Hypothalamus (tissue), 51 donors: ENCODE measurements at places on chromosomes 1 and 21.

DNA sequence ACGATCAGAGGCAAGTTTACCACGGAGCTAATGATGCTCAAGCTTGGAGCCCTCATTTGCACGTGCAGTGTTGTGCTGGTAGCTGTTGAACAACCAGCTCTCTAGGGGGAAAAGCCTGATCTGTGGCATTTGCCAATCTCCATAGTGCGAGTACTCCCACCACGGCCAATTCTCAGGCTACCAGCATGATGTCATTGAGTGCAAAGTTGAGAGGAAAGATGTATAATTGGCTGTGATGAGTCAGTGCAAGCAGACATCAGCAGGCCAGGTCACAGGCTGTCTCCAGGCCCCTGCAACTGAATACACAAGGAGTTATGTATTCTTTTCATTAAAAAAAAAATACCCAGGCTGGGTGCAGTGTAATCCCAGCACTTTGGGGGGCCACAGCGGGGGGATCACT lies 233.1 kb upstream of the VAMP3 start:
- no peak for DNase-seq

GRCh38 chr1:181324797-181325616 lies 158.3 kb upstream of the CACNA1E start:
- DNase-seq, result no peak

DNA sequence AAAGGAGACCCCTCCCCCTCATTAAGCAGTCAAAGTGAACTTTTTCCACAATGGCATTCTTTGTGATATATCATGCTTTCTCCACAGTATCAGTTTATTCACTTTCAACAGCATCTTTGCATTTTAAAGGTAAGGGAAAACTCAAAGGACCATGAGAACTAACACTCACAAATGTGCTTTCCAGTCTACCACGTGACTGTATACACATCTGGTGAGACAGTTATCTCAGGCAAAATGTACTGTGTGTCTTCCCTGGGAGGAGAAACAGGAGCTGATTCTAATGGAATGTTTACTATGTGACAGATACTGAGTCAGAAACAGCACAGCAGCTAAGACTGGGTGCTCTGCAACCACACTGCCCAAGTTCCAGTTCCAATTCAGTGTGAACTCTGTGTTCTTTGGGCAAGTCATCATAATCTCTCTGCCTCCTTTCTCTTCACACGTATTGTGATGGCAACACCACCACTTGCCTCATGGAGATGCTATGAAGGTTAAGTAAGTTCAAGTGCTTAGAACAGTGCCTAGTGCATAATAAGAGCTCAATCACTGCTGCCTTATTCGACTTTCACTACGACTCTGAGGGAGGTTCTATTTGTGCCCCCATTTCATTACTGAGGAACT lies 79.0 kb downstream of the SLC45A1 start:
- DNase-seq, result no peak

DNA sequence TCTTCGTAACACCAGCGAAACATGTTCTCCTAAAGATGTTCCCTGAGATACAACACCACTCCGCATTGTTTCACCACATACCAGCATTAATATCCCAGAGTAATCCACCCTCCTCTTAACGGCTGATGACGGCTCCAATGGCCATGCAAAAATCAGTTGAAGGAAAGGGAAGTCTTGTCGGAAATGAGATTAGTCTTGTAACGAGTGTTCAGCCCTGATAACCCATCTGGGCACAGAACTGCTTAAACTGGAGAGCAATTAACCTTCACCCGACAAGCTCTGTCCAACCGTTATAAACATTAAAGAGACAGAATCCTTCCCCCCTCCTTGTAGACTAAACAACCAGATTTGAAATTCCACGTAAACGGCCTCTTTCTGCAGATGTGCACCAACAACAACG lies 21.9 kb downstream of the ERG start:
- DNase-seq, result no peak

- DNase-seq, result no peak
Observed at GRCh38 chr1:229229137-229229720, 41.7 kb upstream of the RAB4A start.

DNA sequence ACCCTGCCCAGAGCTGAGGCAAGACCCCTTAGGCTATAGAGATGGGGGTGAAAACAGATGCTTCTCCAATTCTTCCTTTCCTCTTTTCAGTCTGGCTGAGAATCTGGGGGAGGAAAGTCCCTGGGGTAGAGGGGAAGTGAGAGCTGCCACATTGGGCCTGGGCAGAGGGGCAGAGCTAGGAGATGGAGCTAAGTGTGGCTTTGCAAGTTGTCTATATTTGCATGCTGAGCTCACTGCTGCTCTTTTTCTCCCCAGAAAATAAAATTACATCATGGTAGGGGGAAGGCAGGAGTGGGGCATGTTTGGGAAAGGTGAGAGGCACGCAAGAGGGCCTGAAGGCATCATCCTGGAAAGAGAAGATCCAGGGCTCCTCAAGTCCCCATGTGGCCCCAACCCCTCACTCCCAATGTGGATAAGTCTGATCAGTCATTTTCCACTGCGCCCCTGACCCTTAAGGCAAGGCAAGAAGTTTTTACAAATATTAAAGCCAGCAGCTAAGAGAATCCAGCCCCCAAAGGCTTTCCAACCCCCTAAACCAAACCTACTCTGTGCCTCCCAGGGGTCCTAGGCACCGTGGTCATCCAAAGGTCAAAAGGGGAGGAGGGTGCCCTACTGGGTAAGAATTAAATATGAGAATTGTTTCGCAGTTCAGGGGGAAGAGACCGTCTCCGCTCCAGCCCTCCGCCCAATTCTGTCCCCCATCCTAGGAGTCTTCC lies 500 bp upstream of the PEA15 start:
- no peak for DNase-seq

DNA sequence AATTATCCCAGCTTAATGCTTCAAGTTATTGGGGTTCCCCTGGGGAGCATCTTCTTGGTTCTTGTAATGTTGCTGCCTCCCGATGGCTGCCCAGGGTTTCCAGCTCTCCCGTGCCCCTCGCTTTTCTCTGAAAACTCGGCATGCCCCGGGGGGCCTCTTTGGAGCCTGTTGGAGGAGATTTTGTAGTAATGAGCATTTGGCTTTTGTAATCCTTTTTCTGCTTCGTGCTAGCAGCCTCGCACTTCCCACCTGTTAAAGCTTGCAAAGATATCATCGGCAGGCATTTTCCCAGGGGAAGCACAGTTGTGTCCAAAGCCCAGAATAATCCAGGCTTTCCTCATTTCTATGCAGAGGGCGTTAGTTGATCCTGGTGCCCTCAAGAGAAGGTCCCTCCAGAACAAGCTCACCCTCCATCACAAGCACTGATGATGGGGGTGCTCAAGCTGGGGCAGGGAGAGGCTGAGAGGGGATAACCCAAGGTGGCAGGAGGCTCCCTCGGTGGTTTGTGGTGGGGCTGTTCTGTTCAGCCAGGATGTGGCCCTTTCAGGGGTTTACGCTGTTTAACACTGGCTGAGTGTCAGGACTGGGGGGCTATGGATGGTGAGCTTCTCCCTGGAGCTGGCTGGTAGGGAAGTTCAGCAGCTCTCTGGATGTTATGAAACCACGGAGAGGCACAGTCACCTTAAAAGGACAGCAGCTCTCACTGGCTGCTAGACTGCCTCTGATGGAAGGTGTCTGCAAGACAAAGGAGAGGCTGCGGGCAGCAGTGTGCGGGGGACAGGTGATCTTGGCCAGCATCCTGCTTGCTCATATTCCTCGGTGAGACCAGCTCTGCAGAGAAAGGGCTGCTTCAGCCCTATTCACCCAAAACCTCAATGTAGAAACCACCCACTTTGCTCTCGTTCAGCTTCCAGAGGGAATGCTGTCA lies 477.1 kb upstream of the VAMP3 start:
- no peak for DNase-seq
